ENCODE measurements at places on chromosomes 3 and 15.

GRCh38 chr3:14210290-14210688, 31.7 kb downstream of the LSM3 start:
- no peak for DNase-seq

DNA sequence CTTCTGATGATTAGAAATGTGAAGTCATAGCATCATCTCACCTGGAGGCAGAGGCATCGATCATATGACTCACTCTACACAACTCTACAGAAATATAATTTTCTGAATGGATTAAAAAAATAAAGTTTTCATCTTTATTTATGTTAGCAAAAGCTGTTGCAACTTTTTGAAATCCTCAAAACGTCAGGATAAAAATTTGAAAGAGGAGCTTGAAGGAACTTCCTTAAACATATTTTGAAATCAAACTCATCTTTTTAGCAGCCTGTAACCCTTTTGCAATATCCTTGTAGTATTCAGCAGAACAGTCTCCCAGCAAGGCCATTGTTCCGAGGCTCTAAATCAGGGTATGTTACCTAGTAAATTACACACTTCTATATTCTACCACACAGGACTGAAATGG, 985.4 kb downstream of the PLOD2 start:
- DNase-seq, result no peak

- no peak for DNase-seq
These were observed 303.2 kb downstream of the ZIC1 start for GRCh38 chr3:147712357-147712756.

DNA sequence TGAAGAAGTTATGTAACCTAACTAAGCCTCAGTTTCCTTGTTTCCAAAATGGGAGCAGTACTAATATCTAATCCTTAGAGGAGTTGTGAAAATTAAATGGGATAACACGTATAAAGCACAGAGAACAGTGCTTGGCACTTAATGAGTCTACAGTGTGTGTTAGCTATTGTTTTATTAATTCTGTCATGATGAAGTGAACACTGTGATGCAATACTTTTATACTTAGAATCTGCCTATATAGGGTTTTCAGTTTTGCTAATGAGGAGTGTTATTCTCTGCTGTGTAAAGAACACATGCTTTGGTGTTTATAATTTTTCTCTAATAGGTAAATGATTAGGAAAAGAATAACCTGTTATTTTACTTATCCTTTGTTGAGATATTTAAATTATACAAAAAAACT, 65.2 kb downstream of the MBNL1 start:
- no peak for DNase-seq

GRCh38 chr3:113532698-113533533, 561 bp downstream of the SIDT1 start:
- DNase-seq, result peak; percentile 18

- no peak for DNase-seq
These were observed 288.1 kb upstream of the GPR149 start for GRCh38 chr3:154718053-154718452.

- no peak for DNase-seq
These were observed 486.8 kb downstream of the GBE1 start for GRCh38 chr3:81274671-81275070.

DNA sequence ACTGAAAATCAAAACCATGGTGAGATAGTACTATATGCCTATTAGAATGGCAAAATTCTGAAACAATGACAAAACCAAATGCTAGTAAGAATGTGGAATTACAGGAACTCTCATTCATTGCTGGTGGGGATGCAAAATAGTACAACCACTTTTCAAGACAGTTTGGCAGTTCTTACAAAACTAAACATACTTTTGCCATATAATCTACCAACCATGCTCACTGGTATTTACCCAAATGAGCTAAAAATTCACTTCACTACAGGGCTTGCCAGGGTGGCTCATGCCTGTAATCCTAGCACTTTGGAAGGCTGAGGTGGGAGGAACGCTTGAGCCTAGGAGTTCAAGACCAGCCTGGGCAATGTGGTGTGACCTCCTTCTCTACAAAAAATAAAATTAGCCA, 40.0 kb downstream of the MYO9A start:
- DNase-seq, result no peak

DNA sequence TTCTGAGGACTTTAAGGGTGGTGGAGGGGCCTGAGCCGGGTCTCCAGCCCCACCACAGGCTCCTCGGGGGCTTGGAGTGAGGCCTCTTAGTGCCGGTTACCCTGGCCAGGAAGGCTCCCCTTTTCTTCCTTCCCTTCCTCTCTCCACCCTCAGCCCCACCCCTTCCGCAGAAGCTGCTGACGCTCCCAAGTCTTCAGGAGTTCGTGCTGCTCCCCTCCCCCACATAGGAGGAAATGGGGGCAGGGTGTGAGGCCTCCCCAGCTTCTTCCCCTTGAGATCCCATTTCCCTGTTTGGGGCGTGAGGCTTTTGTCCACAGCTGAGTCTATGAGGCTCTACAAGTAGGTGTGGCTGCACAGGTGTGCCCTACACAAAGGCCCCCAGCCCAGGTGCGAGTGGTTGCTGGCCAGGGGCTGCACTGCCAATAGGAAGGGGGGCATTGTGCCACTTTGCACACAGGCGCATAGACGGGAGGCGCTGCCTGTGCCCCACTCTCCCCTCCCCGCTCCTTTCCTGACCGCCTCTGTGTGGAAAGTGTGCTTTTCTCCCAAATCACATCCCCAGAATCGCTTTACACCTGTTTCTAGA, 915 bp upstream of the CALML4 start:
- DNase-seq, result no peak

GRCh38 chr3:171874251-171874681, 31.1 kb downstream of the TMEM212 start:
- no peak for DNase-seq

DNA sequence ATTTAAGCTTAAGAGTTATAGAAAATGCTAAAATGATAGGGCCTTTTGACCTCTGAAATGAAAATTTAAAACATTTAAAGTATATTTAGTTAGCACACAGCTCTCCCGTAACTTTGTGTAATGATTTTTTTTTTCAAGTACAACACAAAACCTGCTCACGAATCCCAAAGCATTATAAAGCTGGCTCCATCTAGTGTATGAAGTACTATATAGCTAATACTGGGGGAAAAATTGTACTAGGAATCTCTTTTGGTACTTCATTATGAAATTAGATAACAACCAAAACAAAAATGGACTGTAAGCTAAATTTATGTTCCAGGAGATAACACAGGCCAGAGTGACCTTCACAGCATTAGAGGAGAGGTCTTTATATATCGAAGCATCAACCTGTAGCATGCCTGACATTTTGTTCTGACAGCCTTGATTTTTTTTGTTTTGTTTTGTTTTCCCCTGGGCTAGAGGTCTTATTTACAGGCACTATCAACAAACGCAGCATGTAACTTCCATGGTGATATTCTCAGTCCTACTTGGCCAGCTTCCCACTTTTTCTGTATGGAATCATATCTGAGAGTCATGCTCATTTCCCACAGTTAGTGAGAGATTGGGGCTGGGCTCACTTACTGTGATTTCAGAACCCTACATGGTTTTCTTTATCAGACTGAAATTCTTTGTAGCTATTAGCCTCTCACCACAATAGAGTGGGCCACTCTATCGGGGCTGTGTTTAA, 116.3 kb downstream of the MITF start:
- no peak for DNase-seq

- no peak for DNase-seq
These were observed 9.9 kb upstream of the TFDP2 start for GRCh38 chr3:142159083-142159740.

- DNase-seq, result no peak
These were observed 1.4 kb upstream of the STRA6 start for GRCh38 chr15:74203914-74204431.

Measured in stimulated activated CD8-positive, alpha-beta memory T cell treated with anti-CD3 and anti-CD28 coated beads, Interleukin-4, amount 100 ng/mL, for 1 hour (primary cell).